ENCODE measurements at places on chromosomes 1 and 21.

GRCh38 chr21:16913010-16913409 lies 599.8 kb upstream of the CXADR start:
- no peak for DNase-seq

DNA sequence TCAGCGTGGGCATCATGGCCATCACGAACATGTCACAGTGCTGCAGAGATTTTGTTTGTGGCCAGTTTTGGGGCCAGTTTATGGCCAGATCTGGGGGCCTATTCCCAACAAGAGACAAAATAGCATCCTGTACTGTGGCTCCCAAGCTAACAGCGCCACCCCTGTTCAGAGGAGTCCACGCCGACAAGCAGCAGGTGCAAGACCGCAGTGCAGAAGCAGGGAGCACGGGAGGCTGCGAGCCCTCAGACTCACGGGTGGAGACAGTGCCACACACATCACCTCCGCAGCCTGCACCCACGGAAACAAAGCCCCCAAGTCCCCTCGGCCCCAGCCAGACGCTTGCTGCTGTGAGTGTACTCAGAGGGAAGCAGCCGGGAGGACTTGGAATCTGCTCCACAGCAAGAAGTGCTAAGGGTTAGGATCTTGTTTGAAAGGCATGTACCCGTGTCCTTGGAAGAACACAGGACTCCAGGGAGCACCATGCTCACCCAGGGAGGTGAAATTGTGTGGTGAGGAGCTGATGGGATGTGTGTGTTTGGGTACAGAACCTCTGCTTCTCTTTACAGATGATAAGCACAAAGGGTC lies 7.1 kb downstream of the TCP10L start:
- DNase-seq: no peak

DNA sequence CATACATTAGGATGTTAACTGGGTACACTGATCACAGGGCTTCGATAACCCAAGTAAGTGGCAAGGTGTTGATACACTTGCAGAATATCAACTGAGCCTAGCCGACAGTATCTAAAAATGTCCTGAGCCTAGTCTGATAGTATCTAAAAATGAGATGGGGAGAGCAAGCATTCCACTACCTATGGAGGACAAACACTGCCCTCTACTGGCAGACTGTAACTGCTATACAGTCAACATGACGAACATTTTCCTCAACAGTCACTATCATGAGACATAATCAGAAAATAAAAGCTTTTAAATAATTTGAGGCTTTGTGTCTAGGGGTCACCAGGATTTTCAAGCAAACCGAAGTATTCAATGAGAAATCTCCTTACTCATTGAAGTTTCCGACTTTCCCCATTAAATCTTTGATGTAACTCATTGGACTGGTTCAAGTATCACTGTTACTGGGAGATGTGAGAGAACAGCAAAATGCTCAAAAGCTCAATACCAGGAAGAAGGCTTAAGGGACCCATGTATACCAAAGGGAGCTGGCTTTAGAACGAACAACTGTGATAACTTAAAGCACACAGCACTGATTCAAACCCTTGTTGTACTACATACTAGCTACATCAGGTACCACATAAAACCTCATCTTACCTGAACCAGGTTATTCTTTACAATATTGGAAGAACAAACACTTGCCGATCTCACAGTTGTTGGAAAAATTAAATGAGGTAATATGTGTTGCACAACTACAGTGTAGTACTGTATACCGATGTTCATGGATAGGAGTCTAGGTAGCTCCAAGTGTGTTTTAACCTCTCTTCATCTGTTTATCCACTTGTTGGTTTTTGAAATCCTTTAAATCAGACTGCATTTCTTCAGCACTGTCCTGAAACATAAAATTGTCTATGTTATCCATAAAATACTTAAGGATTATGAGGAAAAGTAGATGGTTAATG lies 31.1 kb upstream of the SLC45A3 start:
- DNase-seq: peak; percentile 24

GRCh38 chr1:205630651-205631009 lies 1.2 kb downstream of the ELK4 start:
- DNase-seq: no peak

- no peak for DNase-seq
Observed at GRCh38 chr1:28064064-28064463, 24.3 kb downstream of the EYA3 start.
